ENCODE measurements at places on chromosomes 2 and 18.

DNA sequence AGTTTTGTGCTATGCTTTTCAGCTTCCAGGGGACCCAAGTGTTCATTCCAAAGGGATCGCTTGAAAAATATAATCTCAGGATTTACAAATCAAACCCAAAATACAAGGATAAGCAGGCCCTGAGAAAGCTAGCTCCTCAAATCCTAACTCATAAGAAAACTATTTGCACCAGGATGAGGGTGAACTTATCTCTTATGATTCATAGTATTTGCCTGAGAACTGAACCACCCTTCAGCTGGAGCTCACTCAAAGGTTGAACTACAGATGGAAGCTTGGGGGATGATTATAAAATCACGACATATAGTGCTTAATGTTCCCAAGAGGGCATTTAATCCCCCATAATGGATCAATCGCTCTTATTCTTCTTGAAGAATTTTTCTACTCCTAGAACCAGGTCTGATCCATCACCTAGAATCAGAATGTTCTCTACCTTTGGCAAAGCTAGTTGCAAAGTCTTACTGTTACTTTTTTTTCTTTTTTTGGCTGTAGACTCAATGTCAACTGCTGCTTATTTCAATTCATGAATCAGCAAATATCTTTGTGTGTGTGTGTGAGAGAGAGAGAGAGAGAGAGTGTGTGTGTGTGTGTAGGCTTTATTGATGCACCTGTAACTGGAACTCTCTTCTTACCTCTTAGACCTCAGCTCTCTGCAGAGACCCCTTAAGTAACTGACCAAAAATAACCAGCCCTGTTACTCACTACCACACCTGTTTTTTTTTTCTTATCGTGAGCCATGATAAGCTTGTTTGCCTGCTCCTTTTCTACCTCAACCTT, 44.8 kb downstream of the ARL4C start:
- no peak for DNase-seq

DNA sequence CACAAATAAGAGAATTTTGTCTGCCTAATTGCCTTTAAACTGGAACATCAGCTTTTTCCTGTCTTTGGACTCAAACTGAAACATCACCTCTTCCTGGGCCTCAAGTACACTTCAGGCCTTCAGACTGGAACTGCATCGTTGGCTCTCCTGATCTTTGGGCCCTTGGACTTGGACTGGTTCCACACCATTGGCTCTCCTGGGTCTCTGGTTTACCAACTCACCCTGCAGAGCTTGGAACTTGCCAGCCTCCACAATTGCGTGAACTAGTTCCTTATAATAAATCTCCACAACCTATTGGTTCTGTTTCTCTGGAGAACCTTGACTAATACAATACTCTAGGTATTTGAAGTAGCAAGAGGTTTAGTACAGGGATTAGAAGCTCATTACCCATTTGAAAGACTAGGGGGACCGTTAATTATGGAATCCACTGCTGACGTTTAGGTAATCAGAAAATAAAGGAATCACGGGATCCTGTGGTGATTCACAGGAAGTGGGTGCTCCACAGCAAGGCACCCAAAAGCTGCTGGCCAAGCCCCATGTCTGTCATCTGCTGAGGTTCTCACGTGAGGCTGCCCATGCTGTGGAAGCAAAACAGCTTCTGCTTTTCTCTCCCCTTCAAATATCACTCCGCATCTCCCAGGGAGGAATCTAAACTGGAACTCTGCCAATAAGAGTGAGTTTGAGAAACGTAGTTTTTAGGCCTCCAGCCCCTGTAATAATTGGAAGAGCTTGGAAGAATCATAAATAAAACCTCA, 20.0 kb upstream of the SGPP2 start:
- no peak for DNase-seq

DNA sequence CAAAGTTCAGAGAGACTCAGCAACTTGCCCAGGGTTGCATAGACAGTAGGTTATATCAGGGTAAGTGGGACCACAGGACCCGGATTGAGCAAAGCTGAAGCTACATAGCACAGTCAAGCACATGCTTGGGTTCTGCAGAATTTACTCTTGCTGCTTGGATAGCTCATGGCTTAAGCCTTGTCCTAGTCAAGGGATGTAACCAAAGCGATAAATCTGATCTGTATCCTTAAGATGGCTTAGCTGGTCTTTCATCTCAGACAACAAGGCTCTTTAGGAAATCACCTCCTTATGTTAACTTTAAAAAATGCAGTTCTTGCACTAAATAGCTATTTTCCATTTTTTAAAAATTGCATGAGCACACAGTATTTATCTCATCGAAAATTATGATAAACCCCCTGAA, 158.5 kb downstream of the LPIN1 start:
- no peak for DNase-seq

DNA sequence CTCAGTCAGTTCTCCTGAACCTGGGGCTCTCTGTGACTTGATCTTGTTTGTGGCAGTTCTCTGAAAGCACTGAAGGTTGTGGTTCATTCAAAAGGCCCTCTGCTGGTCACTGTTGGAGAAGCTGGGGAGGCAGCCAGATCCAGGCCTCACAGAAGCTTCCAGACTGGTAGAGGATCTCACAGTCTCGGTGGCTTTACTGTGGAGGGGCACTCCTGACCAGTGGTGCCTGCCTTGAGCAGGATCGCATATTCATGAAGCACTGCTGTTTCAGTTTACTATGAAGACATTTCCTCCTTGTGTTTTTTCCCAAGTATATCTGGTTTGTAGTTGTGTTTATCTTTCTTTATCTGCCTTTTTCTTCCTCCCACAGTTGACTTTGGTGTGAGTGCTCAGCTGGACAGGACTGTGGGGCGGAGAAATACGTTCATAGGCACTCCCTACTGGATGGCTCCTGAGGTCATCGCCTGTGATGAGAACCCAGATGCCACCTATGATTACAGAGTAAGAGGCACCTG, 133.9 kb downstream of the MAP4K4 start:
- DNase-seq: no peak

GRCh38 chr2:3117650-3118216, 259.9 kb downstream of the EIPR1 start:
- no peak for DNase-seq

GRCh38 chr2:231167745-231168459, 30.5 kb upstream of the ARMC9 start:
- DNase-seq: no peak

DNA sequence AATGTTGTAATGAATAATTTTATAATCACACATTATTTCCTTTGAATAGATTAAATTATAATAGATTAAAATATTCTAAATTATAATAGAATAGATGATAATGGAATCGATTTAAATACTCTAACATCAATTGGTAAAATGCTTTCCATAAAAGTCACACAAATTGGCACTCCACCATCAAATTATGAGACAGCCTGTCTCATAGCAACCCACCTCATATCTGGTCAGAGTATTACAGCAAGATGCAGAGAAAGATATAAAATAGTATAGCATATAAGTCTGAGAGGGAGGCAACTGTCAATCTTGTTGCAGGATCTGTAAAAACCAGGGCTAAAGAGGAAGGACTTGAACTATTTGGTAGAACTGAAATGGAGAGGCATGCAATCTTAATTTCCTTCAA, 98.4 kb upstream of the NCKAP5 start:
- no peak for DNase-seq

GRCh38 chr2:19783935-19784334, 117.8 kb downstream of the TTC32 start:
- DNase-seq: no peak
